Hypothalamus (tissue), 51 donors: ENCODE measurements at places on chromosomes 4 and X.

DNA sequence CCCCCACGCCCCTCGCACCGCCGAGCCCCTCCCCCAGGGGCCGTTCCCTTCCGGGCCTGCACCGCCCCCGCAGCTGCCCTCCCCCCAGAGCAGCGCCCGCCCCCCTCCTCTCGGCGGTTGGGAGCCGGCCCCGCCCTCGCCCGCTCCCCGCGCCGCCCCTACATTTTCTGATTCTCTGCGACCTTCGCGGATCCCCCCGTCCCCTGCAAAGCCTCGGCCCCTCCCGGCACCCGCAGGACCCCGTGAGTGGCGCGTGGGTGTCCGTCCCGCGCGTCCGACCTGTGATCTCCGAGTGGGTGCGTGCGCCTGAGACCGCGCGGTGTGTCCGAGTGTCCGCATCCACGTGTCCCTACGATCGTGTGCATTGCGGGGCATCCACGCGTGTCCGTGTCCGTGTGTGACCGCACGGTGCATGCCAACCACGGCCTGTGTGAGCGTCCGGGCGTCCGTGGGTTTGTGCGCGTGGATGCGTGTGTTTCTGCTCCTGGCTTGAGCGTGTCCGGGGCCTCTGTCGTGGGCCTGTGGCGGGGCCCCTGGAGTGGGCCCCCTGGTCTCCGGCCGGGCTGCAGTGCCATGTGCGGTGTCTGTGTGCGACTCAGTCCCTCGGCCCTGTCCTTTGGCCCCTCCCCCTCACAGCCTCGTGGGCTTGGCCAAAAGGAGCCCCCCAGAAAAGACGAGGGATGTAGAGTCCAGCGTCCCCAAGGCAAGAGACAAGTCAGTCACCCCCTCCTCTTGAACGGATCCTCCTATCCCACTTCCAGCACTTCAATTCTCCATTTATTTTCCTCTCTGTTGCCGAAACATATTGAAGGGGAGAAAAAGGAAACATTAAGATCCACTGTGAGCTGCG, 8.8 kb upstream of the NKX1-1 start:
- no peak for DNase-seq

GRCh38 chrX:107894038-107894437, 68.4 kb downstream of the MID2 start:
- DNase-seq: no peak

DNA sequence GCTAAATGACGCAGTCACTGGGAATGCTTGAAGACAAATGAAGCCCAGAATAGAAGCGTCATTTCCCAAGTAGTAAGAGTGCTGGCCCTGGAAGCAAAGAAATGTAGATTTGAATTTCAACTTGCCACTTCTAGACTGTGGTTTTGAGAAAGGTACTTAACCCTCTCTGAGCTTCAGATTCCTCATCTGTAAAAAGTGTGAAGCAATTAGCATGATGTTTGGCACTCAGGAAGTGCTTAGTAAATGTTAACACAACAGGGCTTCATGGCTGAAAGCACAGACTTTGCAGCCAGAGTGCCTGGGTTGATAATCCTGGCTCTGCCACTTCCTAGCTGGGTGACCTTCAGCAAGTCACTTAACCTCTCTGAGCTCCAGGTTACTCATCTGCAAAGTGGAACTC, 147.4 kb upstream of the RPS6KA3 start:
- no peak for DNase-seq

GRCh38 chr4:82601242-82602015, 39.6 kb upstream of the TMEM150C start:
- DNase-seq: no peak

GRCh38 chr4:60790608-60791007, 409.5 kb upstream of the ADGRL3 start:
- DNase-seq: no peak

DNA sequence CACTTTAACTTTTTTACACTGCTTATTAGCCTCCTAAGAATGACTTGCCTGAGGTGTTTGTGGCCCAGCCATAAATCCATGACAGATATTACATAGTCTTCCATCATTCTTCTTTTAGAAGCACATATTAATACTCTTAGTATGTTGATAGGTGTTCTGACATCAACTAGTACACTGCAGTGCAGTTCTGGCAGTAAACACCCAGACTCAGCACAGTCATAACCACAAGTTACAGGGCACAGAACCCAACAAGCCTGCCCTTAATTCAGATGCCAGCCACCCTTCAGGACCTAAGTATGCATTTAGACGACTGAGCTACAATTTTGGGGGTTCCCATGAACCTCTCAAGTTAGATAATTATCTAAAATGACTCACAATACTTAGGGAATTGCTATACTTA, 36.5 kb upstream of the GUCY1B1 start:
- no peak for DNase-seq

GRCh38 chr4:41142376-41143310, 71.7 kb downstream of the APBB2 start:
- no peak for DNase-seq

DNA sequence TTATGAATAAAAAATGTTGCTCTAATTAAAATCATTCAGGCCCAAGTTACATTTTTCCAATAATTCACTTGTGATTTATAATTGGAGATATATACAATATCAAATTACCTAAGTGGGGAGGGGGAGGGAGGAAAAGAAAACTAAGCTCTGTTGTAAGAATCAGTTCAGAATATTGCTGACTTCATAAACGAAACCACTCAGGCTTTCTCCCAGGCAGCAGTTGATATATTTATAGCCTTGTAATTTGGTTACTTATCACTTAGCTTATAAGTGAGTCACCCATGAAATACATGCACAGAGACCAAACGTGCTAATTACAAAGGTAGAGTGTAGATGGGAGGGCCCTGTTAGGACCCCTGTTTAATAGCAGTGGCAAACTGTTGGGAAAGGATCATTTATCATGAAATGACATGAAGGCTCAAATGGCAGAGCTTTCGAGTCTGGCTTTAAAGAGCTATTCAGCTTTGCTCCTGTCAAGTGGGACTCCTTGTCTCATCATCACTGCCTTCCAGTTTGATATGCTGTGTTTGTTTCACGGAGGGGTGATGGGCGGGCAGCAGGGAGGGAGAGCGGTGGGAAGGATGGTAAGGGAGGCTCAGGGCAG, 105.6 kb upstream of the PGRMC2 start:
- no peak for DNase-seq

- no peak for DNase-seq
Measured at GRCh38 chr4:165512424-165512823, 133.6 kb downstream of the CPE start.

DNA sequence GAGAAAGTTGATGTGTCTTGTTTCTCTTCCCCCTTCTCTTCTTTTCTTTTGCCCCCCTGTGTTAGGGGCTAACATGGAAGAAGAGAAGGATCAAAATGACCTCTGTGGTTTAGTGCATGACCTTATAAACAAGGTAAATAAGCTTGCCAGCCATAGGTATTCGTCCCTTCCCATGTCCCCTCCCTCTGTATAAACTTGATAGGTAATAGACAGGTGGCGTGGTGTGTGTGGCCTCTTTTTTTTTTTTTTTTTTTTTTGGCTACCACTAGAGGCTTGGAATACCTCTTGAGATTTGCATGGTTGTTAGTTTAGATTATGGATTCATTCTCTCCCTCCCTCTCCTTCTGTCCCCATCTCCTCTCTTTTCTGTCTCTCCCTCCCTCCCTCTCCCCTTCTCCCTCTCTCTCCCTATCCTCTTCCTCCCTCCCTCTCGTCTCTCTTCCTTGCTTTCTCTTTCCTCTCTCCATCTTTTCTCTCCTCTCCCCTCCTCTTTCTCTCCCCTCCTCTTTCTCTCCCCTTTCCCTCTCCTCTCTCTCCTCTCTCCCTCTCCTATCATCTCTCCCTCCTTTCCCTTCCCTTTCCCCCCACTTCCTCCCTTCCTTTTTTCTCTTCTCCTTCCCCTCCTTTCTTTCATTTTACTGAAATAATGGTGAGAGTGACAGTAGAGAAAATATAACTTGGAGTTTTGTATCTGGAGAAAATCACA, 134.4 kb downstream of the AFF1 start:
- no peak for DNase-seq

DNA sequence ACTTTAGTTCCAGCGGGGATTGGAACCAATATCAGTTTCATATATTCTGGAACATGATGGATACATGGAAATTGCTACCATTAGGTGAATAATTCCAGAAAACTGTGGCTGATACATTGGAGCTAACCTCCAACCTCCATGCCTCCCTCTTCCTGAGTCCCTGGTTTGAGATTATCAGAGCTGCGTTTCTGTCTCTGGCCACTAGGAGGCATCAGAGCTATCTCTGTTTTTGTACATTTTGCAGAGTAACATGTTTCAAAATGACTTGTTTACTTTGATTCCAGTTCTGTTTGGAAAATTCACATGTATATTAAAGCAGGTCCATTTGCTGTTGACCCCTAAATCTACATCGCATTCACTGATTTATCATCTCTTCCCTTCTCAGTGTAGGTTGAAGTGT, 2.4 kb upstream of the RAB40AL start:
- DNase-seq: no peak

DNA sequence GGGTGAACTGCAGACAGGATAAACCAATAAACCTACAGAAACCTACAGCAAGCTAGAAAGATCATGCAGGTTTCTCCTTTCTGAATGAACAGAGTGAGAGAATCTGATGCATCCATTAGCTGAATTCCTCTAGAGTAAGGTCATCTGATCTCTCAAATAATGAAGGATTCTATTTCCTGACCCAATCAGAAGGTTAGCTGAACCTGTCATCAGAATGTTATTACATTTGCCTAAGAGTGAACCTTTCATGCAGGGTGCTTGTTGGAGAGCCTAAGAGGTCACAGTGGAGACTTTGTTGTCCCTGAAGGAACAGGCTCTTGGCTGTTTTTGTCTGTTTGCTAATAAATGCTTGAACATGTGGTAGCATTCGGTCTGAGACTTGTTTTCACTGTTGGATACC, 24.0 kb downstream of the MEPE start:
- DNase-seq: no peak

GRCh38 chr4:184350964-184351363, 123.4 kb downstream of the IRF2 start:
- no peak for DNase-seq

- DNase-seq: no peak
Measured at GRCh38 chr4:62454535-62454934, 1254.4 kb downstream of the ADGRL3 start.

DNA sequence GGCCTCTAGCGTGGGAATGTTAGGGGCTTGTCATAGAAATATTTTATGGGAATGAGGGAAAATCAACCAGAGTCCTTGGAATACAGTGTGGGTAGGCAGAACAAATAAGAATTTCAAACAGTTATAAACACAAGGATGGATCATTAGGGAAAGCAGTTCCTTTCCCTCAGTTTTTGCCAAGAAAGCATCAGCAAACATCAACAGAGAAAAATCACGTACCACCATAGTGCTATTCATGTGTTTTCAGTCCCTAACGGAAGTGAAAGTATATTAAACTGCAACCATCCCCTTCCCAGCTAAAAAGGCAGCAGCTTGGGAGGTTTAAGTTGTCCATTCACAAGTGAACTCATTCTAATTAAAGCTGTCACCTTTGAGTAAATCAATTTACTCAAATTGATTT, 334.4 kb upstream of the PCDH18 start:
- no peak for DNase-seq

- DNase-seq: no peak
Measured at GRCh38 chr4:40990236-40990898, 224.0 kb downstream of the APBB2 start.

- no peak for DNase-seq
Measured at GRCh38 chrX:643241-643595, 12.6 kb downstream of the SHOX start.

DNA sequence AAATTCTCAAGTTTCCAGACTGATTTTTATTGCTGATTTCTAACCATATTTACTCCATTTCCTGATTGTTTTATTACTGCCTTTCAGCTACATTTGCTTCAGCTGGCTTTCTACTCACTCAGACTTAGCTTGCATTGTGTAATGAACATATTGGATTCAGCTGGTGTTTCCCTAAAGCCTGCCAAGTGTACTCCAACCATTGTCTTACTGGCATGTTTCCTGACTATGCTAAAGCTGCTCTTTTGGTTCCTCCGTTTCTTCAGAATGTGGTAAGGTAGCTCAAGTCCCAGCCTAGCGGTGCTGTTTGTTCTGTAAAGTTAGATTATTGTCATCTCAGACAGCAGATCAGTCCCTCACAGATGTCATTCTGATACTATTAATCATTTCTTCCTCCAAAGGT, 53.1 kb upstream of the GLRA2 start:
- DNase-seq: no peak

DNA sequence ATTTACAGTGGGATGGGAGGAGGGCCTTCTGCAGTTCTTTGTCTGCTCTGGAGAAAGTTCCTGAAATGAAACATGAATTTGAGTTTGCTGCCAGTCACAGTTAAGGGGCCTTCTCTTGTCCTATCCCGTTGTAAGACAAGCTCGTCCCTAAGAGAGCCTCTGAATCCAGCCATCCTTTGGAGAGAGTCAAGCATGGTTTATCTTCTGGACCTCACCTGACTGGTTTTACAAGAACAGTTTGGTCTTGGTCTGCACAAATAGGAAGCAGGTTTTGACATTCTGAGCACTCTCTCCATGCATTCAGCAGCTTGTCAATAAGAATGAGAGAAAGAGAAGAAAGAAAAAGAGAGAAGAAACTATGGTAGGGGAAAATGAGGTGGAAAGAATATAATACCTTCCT, 20.4 kb upstream of the TENM3 start:
- DNase-seq: no peak

GRCh38 chr4:71253545-71253944, 85.3 kb upstream of the SLC4A4 start:
- no peak for DNase-seq

- DNase-seq: no peak
Measured at GRCh38 chr4:69025191-69025998, 70.9 kb upstream of the UGT2B7 start.

GRCh38 chr4:6492861-6493657, 20.6 kb upstream of the PPP2R2C start:
- DNase-seq: no peak

GRCh38 chr4:105989485-105990242, 94.4 kb downstream of the NPNT start:
- DNase-seq: no peak

- DNase-seq: no peak
Measured at GRCh38 chrX:110222497-110223257, 95.2 kb downstream of the AMMECR1 start.
